ENCODE measurements at places on chromosomes 5 and 9.

DNA sequence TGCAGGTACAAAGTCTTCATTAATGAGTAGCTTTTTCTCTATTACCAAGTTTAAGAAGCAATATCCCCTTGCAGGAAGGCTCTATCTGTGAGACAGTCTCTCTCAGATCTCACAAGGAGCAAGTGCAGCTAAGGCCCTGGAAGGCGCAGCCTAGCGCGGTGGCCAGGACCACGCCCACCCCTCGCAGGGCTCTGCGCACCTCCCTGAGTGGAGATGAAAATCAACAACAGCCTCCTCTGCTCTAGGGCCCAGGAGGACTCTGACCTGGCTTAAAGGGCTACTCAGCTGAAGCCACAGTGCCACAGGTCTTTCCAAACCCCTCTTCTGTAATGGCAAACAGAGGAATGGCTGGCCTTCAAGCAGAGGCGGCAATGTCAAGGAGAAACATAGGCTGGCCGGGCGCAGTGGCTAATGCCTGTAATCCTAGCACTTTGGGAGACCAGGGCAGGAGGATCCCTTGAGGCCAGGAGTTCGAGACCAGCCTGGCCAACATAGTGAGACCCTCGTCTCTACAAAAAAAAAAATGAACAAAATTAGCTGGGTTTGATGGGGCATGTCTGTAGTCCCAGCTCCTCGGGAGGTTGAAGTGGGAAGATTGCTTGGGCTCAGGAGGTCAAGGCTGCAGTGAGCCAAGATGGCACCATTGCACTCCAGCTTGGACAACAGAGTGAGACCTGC lies 11.9 kb downstream of the SEC16A start:
- no peak for DNase-seq

GRCh38 chr9:128927731-128928411 lies 7.1 kb downstream of the PHYHD1 start:
- DNase-seq = no peak

GRCh38 chr5:73437101-73437776 lies 11.3 kb downstream of the FOXD1 start:
- no peak for DNase-seq

- no peak for DNase-seq
These were observed 1227.7 kb upstream of the WWC1 start for GRCh38 chr5:167063788-167064187.

GRCh38 chr9:79952401-79952800 lies 380.6 kb downstream of the TLE4 start:
- no peak for DNase-seq

DNA sequence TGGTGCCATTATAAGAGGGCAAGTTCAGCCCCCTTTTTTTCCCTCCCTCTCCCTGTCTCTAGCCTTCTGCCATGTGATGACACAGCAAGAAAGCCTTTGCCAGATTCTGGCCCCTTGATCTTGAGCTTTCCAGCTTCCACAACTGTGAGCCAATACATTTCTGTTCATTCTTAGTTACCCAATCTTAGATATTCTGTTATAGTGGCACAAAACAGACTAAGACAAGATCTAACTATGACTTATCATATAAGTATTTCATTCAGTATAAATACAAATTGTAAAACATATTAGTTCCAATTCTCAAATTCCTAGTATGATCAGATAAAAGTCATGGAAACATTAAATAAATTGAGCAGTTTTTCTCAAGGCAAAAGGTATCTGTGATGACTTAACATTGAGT lies 276.3 kb downstream of the COX7C start:
- no peak for DNase-seq
